ENCODE measurements at places on chromosomes 4 and X. TPM values are rescaled to one million over a fixed set of nuclear protein-coding genes. Genes with fewer than 3 reads are reported as not detected.
A peak's percentile ranks its signal among the peaks of the same experiment; 100 is the strongest.

GRCh38 chrX:71659342-71659741, 8.0 kb upstream of the LOC101059915 start:
- no peak for DNase-seq

- peak; percentile 39 for DNase-seq
These were observed at the start of gene DDIT4L for GRCh38 chr4:100189820-100190642. Gene DDIT4L (minus strand): TSS chr4:100190468. CDS start chr4:100189983, 485 bp downstream.

GRCh38 chr4:150328496-150328895, 250.3 kb downstream of the DCLK2 start:
- DNase-seq, result no peak

- DNase-seq, result no peak
These were observed 122.7 kb downstream of the CBLL2 start for GRCh38 chrX:22395372-22395771.

DNA sequence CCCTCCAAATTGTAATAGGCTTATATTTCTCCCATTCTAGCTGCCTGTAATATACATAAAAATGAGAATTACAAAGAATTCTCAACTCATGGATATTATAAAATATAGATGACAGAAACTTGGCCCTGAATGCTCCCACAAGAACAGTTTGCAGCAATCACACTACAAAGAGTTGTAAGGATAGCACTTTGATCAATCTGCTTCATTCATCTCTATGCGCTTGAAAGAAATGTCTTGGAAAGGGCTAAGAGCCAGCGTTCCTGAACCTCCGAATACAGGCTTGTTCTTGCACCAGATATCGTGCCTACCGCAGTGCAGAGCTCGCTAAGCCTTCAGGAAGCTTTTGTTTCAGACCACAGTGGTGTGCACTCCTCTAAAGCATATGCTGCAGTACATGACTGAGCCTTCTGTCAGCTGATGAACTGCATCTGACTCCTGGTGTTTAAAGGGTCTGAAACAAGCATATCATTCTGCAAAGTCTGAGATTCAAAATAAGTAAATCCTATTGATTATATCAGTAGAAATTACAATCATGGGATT, 417.6 kb upstream of the ZFP42 start:
- DNase-seq, result no peak

DNA sequence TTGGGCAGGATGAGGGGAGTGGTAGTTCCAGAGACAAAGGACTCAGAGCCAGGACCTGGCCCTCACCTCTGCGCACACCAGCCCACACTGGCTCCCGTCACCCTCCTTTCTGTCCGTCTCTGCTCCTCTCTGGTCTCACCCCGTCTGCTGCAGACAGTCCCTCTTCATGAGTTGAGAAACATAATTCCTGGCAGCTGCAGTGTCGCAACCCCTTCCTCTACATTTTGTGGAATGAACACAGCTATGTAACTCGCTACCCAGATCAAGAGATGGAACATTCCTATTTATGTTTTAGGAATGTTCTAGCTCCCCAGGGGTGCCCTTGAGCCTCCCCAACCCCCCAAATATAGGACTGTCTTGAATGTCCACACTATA, 59.3 kb downstream of the SHROOM2 start:
- DNase-seq, result no peak

FRMD7 gene
- total RNA-seq, result not detected

SHROOM2 gene
- total RNA-seq, result not detected

CENPVL1 gene
- not detected for total RNA-seq

KLKB1 gene
- 0.67 TPM for total RNA-seq

GPC3 gene
- 0.40 TPM for total RNA-seq
